Stimulated activated CD8-positive, alpha-beta memory T cell treated with anti-CD3 and anti-CD28 coated beads, Interleukin-7, amount 100 ng/mL, for 1 hour (primary cell): ENCODE measurements at places on chromosomes 3 and 15.

- no peak for DNase-seq
These were observed 53.0 kb upstream of the DAZL start for GRCh38 chr3:16658004-16658924.

- DNase-seq, result no peak
These were observed 28.9 kb downstream of the RARB start for GRCh38 chr3:25456723-25457670.

GRCh38 chr15:76127169-76127568 lies 67.4 kb downstream of the TMEM266 start:
- DNase-seq, result no peak

DNA sequence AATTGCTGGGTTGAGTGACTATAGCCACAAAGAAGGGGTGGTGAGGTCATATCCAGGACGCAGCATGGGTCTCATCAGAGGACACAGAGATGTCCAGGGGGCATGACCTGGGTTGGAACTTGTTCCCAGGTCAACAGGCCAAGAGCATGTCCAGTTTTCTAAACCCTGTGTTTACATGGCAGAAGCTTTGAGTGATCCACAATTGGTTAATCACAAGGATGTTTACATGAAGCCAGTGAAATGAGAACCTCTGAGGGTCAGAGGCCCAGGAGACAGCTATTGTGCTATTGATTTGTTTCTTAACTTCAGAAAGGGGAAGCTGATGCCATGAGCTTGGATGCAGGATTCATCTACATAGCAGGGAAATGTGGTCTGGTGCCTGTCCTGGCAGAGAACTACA lies 42.2 kb upstream of the TOPBP1 start:
- DNase-seq, result no peak

DNA sequence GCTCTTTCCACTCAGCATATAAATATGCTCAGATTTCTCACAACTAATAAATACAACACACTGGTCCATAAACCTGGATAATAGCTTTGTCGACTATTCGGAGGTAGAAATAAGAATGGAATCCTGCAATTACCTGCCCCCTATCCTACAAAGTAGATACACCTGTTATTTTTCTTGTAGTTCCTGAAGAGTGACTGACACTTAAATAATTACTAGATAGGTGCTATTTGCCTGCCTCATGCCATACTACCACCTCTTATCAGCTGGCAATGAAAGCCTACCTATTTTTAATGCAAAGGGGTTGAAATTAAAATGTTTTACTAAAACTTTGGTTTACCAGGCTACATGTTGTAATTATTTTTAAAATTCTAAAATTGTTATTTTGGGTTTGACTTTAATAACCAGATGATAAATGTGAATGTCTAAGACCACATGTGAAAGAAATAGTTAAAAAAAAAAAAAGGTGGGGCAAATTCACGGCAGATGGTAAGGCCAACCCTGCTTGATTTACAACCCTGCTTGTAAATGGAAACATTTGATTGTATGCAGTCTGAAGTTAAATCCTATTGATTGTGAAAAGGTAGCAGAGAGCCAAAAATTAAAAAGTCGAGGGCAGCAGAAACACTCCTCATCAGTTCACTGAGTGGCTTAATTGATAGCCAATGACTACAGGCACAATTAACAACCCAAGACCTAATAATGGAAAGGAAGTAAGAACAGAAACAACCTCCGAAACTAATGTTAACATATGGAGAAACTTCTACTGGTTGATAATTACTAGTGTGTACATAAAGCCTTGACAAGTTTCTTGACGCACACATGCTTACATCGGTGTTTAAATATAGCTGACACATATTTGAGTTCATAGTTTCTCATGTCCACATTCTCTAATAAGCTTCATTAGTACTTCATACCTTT lies 8.9 kb downstream of the PEAK1 start:
- DNase-seq, result no peak

GRCh38 chr3:143151004-143151731 lies 31.6 kb downstream of the CHST2 start:
- DNase-seq, result no peak

DNA sequence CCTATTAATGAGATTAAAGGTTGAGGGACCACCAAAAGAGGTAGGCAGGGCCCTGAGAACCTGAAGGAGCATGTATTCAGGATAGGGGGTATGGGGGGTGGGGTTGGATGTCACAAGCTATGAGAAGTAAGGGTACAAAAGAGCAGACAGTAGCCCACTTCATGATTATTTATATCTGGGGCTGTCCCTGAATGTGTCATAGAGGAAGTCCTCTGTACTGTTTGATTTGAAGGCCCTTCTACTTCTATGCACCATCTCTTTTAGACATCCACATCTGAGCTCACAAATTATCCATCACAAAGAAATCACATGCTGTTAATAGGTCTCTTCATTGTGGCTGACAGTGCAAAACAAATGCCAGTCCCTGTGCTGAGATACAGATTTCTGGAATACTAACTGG lies 68.6 kb downstream of the FHIT start:
- no peak for DNase-seq

- no peak for DNase-seq
These were observed 816.3 kb downstream of the FHIT start for GRCh38 chr3:60434950-60435349.

DNA sequence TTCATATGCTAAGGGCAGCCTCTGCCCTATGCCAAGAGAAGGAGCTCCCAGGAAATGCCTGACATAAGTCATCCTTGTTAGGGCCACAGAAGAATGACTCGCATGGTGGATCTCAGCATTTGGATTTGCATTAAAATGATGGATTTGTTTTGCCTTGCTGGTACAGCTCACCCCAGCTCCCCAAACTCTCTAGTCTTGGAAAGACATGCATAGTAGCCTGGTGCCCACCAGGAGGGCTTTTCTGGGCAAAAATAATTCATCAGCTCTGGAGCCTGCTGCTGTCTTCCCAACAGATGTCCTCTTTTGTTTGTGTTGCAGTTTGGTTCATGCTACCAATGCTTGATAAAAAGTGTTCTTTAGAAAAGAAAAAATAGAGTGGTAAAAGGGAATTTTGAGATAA lies 833.0 kb downstream of the AGBL1 start:
- no peak for DNase-seq

DNA sequence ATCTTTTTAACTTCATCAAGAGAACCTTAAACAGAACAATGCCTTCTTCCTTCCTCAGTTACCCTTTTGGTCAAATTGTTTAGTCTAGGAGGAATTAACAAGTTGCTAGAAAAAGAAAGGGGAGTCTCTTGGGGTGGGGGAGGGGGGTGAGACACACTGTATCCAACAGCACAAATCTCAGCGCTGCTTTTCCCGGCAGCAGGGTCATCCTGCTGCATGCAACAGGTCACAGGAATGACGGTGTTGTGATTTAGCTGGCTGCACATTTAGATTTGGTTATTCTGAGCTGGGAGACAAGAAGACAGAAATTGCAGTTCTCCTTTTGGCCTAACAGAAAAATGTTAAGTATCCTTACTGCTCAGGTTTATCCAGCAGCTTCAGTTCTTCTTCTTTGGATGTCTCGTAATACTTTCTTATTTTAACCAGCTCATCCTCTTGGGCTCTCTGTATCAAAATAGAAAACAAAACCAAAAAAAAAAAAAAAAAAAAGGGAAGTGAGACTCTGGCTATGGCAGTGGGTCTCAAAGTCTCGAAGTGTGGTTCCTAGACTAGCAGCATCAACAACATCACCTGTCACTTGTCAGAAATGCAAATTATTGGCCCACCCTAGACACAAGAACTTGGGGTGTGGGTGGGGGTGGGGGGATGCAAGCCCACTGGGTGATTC lies 190.5 kb downstream of the GREM1 start:
- DNase-seq, result no peak

DNA sequence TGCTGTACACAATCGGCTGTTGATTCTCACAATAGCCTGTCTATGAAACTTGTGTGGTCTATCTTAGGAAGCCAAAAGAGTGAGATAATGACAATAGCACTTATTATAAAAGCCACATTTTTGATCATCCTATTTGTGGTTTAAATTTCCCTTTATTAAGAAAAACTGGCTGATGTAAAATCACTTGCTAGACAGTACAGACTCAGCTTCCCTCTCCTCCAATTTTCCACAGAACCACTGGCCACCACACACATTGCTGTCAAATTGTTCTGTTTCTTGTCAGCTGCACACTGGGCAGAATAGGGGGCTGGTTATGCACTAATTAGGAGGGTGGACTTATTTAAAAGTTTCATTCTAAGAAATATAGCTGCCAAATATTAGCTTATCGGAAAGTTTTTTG lies 425.9 kb downstream of the EPHA3 start:
- DNase-seq, result no peak

DNA sequence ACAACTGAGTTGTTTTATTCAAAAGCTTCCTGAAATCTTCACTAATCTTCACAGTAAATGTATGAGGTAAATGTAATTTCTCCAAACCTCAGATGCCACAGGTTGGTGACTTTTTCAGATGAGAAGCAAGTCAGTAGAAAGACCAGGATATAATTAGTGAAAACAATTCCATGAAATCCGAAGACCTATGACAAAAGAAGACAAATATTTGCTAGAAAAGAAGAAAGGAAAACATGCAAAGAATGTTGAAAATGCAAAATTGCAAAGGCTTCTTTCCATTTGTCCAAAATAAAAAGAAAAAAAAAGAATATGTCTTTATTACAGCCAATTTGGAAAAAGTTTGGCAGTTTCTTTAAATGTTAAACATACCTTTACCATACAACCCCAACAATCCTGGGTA lies 88.3 kb upstream of the MYRIP start:
- no peak for DNase-seq

GRCh38 chr15:98381446-98381845 lies 266.9 kb upstream of the IGF1R start:
- no peak for DNase-seq

DNA sequence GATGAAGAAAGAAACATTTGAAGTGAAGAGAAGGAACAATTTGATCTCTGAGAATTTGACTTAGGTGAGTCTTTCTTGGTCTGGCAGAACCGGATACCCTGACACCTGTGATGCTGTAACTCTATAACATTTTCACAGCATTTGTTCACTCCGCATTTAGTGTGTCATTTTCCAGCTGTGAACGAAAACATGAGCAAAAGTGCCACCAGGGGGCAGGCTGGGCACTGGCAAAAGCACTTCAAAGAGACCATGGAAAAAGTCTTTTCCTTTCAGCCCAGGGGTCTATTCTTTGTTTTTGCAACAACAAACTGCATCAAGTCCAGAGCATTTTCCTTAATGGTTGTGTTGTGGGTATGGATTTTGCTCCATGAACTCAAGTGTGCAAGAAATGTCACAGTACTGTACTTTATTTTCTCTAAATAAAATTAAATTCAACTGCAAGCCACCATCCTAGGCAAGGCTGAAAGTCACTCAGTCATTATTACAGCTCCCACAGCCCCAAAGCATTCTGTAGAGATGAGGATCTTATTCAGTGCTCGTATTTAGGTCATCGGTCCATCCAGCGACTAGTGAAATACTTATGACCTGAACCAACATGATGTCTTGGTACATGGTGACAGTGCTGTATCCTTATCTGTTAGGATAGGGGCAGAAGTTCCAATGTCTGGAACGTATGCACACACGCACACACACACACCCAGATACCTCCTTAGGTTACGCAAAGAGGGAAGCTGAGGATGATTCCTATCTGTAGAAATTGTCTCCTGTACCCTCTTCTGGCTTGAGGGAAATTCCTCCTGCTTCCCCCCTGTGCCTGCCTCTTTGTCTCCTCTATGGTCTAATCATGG lies 125.5 kb downstream of the GADL1 start:
- DNase-seq, result peak; percentile 54

- no peak for DNase-seq
These were observed 66.0 kb downstream of the GPR156 start for GRCh38 chr3:120218981-120219380.

DNA sequence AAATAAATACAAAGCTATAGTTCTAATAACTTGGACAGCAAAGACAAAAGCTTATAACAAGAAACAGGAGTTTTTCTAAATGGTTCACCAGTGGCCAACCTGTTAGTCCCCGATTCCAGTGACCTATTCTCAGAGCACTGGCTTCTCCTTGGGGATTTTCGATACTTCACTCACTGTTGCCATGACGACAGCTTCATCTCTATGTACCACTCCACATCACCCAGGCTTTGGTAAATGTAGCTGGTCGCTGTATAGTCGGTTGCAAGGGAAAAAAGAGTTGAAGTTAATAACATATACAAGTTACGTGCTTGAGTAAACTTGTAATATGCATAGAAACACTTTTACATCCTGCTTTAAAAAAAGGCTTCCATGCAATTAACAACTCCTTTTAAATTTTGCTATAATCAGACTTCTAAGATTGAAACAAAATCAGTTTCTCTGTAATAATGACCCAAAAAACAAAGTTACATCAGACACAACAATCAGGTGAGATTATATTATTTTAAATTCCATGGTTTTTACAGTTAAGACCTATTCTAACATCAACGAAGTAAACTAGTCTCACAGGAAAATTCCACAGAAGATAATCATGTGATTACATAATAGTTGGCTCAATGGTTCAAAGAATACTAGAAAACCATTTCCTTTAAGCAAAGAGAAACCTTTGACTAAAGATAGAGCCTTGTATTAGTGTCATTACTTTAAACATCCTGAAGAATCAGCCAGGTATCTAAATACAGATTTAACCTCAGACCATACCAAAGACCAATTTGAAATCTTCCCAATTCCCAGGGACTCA lies 2.9 kb downstream of the CCNL1 start:
- DNase-seq, result no peak

DNA sequence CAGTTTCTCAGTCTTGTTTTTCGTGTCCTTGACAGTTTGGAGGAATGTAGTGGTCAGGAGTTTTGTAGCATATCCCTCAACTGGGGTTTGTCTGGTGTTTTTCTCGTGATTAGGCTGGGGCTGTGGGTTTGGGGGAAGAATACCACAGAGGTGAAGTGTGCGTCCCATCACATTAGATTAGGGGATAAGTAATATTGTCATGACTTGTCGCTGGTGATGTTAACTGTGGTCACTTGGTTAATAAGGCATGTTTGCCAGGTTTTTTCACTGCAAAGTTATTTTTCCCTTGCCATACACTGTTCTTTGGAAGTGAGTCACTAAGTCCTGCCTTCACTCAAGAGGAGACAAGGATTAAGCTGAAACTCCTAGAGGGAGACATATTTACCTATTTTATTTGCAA lies 39.1 kb downstream of the PAK2 start:
- no peak for DNase-seq

GRCh38 chr3:159776779-159777178 lies 211.9 kb upstream of the IL12A start:
- no peak for DNase-seq

GRCh38 chr3:2765002-2765579 lies 345.1 kb downstream of the IL5RA start:
- no peak for DNase-seq

DNA sequence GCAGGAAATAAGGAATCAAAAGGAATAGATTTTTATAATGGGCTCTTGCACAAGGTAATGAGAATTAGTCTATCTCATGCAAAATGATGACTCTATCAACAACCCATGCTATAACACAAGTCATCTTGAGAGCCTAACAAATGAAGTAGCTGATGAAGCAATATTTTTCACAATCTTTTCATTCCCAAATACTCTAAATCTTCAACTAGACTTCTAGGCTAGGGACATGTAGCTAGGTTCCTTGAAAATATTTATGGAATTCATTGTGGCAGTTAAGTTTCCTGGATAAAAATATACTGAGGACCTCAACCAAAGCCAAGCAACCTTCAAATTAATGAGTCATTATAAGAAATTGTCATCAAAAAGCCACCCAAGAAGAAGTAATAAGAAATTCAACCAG lies 55.4 kb downstream of the DCBLD2 start:
- no peak for DNase-seq

- no peak for DNase-seq
These were observed 377.3 kb downstream of the MECOM start for GRCh38 chr3:169286214-169286613.
